ENCODE measurements at places on chromosomes 4 and X.
A peak's percentile ranks its signal among the peaks of the same experiment; 100 is the strongest.

DNA sequence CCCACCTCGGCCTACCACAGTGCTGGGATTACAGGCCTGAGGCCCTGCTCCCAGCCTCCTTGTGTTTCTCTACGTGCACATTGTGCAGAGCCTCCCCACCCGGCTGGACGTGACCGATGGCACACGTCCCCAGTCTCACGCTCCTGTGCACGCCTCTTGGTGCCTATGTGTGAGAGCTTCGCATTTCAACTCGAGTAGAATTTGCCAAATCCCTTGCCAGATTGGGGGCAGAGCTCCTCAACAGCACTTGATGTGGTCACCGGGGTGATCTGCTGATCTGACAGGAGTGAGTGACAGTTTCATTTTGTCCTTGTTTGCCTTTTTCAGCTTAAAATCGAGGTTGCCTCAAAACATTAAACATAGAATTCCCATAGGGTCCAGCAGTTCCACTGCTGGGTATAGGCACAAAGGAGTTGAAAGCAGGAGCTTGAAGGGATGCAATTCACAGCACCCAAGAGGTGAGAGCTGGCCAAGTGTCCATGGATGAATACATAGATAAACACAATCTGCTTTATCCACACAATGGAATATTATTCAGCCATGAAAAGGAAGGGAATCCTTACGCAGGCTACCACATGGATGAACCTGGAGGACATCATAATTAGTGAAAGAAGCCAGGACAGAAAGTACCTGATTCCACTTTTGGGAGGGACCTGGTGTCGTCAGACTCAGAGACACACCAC, 17.6 kb downstream of the TMEM187 start:
- DNase-seq = no peak

DNA sequence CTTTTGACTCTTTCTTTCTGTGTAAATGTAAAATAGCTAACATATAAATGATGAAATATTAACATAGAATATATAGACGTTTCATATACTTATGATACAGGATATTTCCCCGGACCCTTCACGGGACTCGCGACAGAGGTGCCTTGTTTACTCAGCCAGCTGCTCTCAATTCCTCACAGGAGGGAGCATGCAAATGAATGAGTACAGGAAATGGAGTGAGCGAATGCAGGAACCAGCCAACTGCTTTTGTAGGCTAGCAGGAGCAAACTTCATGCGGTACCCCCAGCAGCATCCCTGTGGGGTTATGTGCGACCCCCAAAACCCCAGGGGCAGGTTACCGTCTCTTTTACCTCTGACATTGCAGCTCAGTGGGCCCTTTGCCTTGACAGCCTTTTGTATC, 110.3 kb upstream of the PDHA2 start:
- DNase-seq = no peak

DNA sequence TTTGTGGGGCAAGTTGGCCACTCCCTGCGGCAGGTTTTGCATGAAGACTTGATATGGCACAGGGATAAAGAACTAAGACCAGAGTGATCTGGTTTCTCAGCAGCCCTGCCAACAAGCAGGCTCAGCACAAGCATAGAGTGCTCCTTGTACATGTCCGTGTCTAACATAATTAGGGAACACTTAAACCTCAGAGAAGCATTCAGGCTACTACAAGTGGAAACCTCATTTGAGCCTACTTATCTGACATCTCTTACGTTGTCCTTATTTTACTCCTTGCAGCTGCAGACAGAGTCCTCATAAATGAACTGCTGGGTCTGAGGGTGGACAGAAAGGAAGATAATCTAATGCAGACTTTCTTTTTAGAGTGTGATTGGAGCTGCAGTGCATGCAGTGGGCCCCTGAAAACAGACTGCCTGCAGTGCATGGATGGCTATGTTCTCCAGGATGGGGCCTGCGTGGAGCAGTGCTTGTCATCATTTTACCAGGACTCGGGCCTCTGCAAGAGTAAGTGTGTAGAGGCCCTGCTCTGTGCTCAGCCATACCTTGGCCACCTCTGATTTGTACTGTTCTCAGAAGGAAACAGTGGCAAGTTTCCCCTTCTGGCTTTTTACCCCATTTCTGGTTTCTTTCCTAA, 179.1 kb upstream of the ANXA3 start:
- DNase-seq = no peak

- DNase-seq = no peak
Observed at GRCh38 chr4:3850128-3850527, 83.9 kb downstream of the ADRA2C start.

DNA sequence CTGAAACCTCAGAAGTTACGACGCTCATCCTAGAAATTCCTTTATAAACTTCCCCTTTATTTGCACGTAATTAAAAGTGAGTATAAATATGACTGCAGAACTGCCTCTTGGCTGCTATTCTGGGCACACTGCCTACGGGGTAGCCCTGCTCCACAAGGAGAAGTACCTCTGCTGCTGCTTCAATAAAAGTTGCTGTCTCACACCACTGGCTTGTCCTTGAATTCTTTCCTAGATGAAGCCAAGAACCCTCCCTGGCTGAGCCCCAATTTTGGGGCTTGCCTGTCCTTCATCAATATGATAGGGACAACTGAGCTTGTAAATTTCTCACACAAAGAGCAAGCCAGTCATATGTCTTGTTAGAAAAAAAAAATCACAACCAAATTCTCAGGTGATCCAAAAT, 115.8 kb downstream of the VEGFC start:
- DNase-seq = no peak

DNA sequence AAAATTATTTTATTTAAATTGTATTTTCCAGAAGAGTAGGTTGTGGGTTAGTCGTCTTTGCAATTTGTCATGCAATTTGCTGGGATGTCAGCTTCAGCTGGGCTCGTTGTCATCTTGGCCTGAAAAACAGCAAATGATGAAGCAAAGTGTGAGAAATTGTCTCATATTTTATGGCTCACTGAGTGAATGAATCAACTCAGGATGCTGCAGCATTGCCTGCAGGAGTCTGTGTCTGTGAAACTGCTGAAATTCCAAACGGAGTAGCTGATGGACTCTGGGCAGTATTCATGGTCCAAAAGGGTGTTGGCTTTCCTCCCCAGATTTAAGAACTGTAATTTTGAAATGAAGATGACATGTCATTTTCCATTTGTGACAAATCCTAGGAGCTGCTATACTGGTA, 37.2 kb downstream of the CXCL8 start:
- DNase-seq = peak; percentile 32

DNA sequence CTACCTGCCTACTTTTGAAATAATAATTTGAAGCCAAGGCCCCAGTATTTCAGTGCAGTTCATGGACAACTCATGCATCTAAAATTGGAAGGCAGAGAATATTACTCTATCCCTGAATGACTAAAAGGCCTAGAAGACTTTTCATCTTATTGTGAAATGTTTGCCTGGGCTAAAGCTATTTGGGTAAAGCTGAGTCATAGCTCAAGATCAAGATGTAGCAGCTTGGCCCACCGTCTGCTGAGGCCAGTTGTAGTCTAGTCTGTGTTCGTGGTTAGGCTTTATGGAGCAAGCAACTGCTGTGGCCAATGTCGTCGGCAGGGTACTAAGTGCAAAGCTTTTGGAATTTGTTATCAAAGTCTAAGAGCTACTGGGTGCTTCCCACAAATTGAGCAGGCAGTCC, 929.1 kb downstream of the RAB28 start:
- DNase-seq = peak; percentile 92

DNA sequence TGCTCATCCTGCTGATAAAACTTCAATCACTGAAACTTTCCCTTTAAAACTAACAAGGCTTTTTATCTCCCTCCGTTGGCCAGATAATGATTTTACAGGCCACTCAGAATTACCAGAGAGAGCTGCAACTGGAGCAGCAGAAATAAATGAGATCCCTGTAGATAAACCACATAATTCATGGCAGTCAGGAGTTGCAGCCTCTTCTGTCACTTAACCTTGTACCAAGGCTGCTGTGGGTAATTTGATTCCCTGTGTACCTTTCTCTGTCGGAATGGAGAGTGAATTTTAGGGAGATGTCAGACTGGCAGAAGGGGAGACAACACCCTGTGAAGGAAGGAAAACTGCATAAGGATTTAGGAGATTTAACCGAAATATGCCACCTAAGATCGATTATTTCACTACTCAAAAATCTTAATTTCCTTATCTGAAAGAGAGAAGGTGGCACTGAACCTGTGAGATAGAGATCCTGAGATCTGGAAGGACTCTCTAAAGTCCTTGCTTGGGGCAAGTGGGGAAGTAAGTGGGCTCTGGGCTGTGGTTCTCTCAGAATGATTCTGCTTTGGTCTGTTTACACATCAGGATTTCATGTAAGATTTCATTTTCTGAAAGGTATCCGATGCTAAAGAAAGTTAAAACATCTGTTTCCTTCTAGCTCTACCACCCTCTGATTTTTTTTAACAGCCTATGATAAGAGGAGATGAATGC, 14.3 kb upstream of the TSPAN5 start:
- no peak for DNase-seq

- no peak for DNase-seq
Observed at GRCh38 chr4:15945516-15945915, 7.0 kb upstream of the FGFBP1 start.

- DNase-seq = no peak
Observed at GRCh38 chr4:145824463-145824862, 114.2 kb downstream of the ZNF827 start.

DNA sequence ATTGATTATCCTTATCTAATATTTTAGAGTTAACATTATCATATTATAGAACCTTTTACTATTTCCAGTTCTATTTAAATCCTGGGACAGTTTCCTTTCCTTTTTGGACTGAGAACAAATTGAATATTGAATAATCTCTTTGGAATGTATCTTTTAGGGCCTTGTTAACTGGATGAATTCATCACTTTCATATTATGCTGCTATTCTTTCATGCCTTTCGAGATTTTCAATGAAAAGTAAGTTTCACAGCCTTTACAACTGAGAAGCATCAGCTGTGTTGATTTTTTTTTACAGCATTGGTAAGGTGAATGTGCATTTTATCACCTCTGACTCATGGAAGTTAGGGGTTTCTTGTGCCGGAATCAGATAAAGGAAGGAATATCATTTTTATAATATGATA, 39.6 kb downstream of the PDLIM5 start:
- DNase-seq = peak; percentile 38

- DNase-seq = no peak
Observed at GRCh38 chr4:176953021-176953420, 160.3 kb upstream of the VEGFC start.

DNA sequence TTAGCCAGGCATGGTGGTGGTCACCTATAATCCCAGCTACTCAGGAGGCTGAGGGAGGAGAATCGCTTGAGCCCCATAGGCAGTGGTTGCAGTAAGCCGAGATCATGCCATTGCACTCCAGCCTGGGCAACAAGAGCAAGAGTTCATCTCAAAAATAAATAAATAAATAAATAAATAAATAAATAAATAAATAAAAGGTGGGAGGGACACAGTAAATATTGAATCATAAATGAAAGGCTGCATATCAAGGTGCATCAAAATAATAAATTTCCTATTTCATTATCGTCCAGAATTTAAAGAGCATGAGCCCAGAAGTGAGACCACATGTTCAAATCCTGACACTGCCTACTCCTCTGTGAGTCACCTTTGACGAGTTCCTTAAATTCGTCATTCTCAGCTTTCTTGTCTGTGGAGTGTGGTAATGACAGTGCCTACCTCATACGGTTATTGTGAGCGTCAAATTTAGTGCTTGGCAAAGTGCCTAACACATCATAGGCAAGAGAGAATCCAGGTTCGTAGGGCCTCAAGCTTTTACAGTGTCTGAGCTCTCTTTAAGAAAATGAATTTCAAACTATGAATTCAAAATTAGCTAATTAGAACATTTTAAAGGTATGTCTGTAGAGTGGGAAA, 49.9 kb downstream of the IL15 start:
- peak; percentile 85 for DNase-seq

DNA sequence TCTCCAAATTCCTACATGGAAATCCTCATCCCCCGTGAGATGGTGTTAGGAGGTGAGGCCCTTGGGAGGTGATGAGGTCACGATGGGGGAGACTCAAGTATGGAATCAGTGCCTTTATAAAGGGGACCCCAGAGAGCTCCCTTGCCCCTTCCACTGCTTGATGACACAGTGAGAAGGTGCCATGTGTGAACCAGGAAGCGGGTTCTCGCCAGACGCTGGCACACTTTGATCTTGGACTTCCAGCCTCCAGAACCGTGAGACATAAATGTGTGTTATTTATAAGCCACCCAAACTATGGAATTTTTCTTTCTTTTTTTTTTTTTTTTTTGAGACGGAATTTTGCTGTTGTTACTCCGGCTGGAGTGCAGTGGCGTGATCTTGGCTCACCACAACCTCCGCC, 237.6 kb downstream of the DHRSX start:
- DNase-seq = no peak

GRCh38 chrX:102654696-102655095, 3.4 kb downstream of the GPRASP1 start:
- no peak for DNase-seq

- no peak for DNase-seq
Observed at GRCh38 chrX:154720067-154720466, 30.8 kb downstream of the GAB3 start.

- DNase-seq = no peak
Observed at GRCh38 chr4:139851133-139851532, 185.5 kb downstream of the MGST2 start.

- no peak for DNase-seq
Observed at GRCh38 chr4:156665780-156666366, 305.7 kb downstream of the PDGFC start.

DNA sequence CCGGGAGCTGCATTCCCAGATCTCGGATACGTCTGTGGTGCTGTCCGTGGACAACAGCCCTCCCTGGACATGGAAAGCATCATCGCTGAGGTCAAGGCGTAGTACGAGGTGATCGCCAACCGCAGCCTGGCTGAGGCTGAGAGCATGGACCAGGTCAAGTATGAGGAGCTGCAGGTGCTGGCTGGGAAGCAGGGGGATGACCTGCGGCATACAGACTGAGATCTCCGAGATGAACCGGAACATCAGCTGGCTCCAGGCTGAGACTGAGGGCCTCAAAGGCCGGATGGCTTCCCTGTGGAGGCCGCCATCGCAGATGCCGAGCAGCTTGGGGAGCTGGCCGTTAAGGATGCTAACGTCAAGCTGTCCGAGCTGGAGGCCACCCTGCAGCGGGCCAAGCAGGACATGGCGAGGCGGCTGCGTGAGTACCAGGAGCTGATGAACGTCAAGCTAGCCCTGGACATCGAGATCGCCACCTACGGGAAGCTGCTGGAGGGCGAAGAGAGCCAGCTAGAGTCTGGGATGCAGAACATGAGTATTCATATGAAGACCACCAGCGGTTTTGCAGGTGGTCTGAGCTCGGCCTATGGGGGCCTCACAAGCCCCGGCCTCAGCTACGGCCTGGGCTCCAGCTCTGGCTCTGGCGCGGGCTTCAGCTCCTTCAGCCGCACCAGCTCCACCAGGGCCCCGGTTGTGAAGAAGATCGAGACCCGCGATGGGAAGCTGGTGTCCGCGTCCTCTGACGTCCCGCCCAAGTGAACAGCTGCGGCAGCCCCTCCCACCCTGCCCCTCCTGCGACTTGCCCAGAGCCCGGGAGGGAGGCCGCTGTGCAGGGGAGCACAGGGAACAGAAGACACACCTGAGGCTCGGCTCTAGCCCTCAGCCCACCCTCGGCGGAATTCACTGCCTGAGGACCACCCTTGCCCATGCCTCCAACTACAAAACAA, 29.4 kb upstream of the GABRA3 start:
- DNase-seq = no peak

- DNase-seq = peak; percentile 70
Observed at GRCh38 chr4:124433500-124433899, 279.0 kb downstream of the ANKRD50 start.

GRCh38 chr4:159706704-159707103, 603.8 kb downstream of the RAPGEF2 start:
- no peak for DNase-seq

Data from fibroblast of pulmonary artery (primary cell).